ENCODE measurements at places on chromosomes 2 and 18.
A peak's percentile ranks its signal among the peaks of the same experiment; 100 is the strongest.

DNA sequence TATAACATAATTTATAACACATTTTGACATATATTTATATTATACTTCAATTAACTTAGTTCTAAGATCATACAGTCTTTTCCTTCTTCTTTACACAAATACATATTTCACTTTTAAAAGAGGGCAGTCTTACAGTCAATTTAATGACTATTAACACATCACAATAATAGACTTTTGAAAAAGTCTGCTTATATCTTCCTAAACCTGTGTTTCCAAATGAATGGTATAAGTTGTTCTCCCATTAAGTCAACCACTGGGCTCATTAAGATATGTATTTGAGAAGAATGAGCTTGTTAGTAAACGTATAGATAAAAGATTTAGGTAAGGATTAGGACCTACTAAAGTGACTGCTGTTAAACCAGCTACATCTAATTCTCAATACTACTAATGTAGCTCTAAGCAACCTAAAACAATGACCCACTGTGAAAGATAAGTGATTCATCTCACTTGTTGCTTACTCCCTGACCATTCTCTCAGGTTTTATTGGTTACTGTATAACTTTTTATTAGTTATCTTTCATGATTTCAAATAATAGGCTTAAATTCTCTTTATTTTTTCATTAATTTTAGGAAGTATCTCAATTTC lies 27.0 kb downstream of the SLC40A1 start:
- no peak for DNase-seq

DNA sequence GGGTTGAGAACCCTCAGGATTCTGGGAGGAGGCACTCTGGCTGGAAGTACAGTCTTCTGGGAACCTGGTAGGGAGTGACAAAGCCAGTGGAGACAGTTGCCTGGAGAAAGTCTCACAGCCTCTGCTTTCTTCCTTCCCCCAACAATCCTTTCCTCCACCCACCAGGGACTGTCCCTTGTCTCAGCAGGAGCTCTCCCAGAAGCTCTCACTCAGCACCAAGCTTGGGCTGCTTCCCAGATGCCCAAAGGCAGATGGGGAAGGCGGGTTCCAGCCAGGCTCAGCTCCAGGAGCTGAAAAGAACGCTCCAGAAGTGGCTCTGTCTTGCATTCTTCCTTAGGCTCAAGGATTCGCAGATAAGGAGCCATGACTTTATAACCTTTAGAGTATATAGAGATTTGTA lies 7.6 kb upstream of the NAGK start:
- DNase-seq = no peak

GRCh38 chr2:167626301-167626700 lies 621.1 kb downstream of the STK39 start:
- no peak for DNase-seq

DNA sequence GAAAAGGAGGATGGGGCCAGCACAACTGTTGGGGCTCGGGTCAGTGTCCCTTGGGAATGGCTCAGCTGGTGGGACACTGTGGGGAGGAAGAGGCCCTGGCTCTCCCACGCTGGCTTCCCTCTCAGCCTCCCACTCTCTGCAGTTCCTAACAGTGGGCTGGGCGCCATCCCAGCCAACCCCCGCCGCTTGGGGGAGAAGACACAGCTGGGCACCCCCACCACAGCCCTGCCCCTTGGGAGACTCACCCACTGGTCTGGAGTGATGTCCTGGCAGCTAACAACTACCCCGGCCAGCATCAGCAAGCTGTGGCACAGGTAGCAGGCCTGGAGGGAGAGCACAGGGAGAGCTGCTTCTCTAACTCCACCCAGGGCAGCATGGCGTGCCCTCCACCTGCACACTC lies 8.3 kb upstream of the SEMA4C start:
- DNase-seq = no peak

DNA sequence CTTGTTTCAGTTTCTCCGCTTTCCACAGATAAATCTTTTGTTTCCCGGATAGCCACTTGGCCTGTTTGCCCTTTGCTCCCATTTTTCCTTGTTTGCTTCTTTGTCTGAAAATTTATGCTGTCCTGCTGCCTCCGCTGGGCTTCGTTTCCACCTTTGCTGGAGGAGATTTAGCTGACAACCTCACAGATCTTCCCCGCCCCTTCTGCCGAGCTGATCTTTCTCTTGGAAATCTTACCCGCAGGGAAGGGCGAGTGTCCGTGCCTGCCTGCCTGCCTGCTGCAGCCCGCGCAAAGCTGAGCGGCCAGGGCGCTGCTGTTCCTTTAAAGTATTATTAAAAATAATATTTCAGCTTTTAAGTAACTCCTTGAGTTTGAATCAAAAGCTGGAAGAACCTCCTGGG lies 1.4 kb upstream of the XRCC5 start:
- no peak for DNase-seq

GRCh38 chr2:120734930-120735651 lies 577 bp upstream of the GLI2 start:
- DNase-seq = no peak

- no peak for DNase-seq
These were observed 695.1 kb upstream of the ACVR2A start for GRCh38 chr2:147149575-147150240.

GRCh38 chr2:73614997-73615396 lies 27.2 kb downstream of the NAT8 start:
- no peak for DNase-seq

DNA sequence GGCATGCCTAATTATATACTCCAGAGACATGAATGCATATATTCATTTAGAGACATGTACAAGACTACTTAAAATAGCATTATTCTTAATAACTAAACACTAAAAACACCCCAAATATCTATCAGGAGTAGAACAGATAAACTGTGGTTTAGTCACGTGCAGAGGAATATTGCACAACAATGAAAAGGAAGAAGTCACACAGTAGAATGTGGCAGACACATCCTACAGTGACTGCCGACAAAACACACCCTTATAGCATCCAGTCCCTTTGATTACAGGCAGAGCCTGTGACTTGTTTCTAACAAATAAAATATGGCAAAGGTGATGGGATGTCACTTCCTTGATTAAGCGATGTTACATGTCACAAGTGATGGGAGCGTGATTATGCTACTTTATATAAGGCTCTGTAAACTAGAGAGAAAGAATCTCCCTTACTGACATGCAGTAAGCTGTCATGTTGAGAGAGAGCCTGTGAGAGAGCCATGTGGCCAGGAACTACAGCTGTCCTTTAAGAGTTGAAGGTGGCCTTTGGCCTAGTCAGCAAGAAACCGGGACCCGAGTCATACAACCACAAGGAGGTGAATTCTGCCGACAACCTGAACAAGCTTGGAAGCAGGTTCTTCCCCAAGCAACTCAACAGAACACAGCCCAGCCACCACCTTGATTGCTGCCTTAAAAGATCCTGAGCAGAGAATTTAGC lies 39.1 kb upstream of the LGALSL start:
- no peak for DNase-seq

- DNase-seq = peak; percentile 77
These were observed 9.4 kb downstream of the CTIF start for GRCh38 chr18:48548011-48548771.

GRCh38 chr2:28538652-28539051 lies 42.8 kb downstream of the PLB1 start:
- no peak for DNase-seq

DNA sequence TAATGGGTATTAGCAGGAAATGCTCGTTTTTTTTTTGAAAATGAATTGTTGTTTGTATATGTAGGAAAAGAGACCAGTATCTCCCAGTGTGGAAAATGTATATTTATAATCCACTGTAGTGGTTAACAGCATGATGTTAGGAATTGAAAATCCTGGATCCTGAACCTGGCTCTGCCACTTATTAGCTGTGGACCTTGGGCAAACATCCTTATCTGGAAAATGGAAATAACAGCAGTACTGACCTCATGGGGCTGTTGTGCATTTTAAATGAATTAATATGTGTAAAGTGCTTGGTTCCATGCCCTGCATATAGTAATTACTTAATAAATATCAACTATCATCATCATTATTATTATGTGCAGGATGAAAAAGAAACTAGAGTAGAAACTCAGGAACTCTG lies 251.3 kb downstream of the CDCA7 start:
- DNase-seq = no peak

DNA sequence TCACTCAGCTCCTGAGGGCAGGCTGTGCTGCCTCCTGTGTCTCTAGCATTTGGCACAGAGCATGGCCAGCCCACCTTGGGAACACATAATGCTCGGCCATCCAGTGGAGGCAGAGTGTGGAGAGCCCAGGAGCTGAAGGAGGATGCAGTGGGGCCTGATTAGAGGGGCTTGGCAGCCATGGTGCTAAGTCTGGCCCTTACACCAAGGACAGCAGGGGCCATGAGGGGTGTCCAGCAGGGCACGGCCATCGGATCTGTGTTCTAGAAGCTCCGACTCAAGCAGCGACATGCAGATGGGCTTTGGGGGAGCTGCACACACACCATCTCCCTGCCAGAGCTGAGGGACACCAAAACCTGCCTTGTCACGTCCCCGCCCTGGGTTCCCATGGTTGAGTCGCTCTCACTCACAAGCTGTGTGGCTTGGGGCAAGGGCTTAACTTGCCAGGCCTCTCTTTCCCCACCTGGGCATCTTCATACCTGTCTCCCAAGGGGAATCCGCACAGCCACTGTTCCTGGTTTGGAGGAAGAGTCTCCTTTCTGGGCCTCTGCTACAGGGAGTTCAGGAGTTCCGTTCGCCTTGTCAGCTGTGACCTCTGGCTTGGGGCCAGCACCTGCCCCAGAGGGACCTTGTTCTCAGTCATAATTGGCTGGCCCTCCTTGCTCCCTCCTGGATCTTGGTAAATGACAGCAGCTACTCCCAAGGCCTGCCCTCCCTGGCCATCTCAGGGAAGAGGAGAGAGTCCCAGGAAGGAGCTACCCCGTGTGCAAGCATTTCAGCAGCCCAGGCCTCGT lies 1.3 kb upstream of the TOGARAM2 start:
- no peak for DNase-seq

- DNase-seq = no peak
These were observed 48.4 kb upstream of the CPO start for GRCh38 chr2:206890926-206891325.

DNA sequence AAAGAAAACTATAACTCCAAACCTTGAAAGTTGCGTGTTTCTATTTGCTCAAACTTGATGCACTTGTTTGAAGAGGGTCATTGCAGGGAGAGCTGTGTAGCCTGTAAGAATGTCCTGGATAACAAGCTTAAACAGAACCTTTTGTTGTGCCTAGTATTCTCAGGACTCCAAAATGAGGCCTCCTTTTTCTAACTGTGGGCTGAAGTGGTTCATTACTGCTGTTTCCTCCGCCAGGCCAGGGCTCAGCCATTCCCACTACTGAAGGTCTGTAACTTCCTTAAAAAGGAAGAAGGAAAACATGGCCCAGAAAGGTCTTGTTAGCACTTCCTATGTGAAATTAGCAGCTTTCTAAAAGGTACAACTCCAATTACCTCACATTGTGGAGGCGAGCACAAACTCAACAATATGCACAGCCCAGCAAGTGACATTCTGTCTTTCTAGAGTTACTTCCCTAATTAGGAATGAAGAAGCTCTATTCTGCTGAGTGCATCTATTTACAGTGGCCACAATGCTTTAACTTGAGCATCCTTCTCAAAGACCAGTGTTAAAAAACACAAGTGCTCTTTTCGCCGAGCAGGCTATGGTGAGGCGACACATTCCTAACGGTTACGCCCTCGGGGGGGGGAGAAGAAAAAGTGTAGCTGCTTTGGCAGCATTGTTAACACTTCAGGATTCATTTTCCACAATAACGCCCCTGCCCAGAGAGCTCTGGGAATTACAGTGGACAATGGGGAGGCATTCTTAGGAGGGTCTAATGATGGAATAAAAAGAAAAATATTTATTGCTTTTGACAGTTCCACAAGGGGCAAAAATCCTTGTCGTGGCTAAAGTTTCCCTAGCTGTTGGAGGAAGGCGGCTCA lies 136.9 kb upstream of the SIX3 start:
- no peak for DNase-seq

- no peak for DNase-seq
These were observed 68.6 kb downstream of the MAPK4 start for GRCh38 chr18:50628533-50628905.

GRCh38 chr2:103218516-103218915 lies 456.7 kb downstream of the TMEM182 start:
- DNase-seq = no peak

DNA sequence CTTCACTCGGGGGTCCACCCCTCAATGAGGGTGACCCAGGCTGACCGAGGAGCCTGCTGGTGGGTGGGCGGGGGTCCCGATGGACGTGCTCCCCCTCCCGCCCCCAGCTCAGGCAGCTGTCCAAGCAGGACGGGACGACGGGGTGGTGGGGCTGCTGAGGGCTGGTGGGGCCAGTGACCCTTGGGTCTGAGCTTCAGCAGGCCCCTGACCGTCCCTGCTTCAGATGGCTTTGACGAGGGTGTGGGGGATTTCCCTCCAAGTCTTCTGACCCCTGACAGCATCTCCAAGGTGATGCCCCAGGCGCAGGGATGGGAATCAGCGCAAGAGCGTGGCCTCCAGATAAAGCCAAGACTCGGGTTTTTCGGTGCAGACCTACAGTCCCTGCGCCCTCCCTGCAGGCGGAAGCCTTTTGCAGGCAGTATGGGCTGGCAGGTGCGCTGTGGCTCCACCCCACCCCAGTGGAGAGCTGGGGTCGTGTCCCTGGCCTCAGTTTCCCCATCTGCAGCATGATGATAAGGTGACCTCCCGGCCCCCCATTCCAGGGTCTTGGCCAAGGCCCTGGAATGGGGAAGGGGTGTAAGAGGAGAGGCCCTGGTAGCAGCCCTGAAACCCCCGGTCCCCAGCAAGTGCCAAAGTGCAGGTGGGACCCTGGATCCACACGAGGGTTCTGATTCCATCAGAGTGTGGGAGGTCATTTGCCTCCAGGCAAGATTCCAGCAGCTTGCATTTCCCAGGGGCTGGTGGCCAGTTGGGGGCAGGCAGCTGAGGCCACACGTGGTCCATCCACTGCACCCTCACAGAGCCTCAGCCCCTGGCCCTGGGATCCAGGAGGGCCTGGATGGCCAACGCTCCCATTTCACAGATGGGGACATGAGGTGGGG lies 8.7 kb downstream of the CROCC2 start:
- DNase-seq = no peak

GRCh38 chr2:55112229-55113031 lies 62.2 kb upstream of the RTN4 start:
- DNase-seq = no peak

GRCh38 chr2:170006587-170007325 lies 171.2 kb upstream of the MYO3B start:
- no peak for DNase-seq

- DNase-seq = no peak
These were observed 73.6 kb upstream of the TSPYL6 start for GRCh38 chr2:54329482-54330161.

- DNase-seq = no peak
These were observed 203.3 kb upstream of the SPOPL start for GRCh38 chr2:138298120-138298814.

DNA sequence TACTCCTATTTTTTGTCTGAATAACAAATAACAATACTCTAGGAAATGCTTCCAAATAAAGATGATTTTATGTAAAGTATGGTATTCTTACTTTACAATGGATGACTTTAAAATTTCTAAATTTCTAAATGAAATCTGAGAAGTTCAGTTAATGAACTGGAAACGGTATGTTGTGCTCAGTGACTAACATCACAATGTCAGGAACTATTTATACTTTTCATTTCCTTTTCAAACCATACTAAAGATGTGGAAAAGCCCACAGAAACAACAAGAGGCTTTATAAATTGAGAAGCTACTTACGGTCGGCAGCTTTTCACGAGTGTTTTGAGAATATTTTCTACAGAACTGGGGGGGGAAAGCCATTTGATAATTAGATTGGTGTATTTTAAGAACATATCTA lies 31.1 kb downstream of the PSME4 start:
- no peak for DNase-seq
